H1 (cell line): ENCODE measurements at places on chromosomes 11 and 22. TPM values are rescaled to one million over a fixed set of nuclear protein-coding genes. Genes with fewer than 3 reads are reported as not detected.

Gene C22orf42
- 0.25 and 0.50 TPM in 2 replicates for polyA plus RNA-seq

Gene NXPE2
- polyA plus RNA-seq, result not detected in 2 replicates

Gene CASP1
- not detected in 2 replicates for polyA plus RNA-seq

Gene RELT
- 3.4 and 4.4 TPM in 2 replicates for polyA plus RNA-seq

Gene OR8A1
- not detected in 2 replicates for polyA plus RNA-seq

Gene CSF2RB
- polyA plus RNA-seq, result 0.02 TPM in 1 of 2 replicates, not detected in the other

Gene MIAT
- 27.6 and 38.3 TPM in 2 replicates for polyA plus RNA-seq

Gene TMEM191C
- polyA plus RNA-seq, result 2.6 and 3.4 TPM in 2 replicates

Gene GLB1L3
- 14.9 and 19.7 TPM in 2 replicates for polyA plus RNA-seq

Gene C22orf15
- polyA plus RNA-seq, result 4.2 and 6.9 TPM in 2 replicates

Gene MOV10L1
- 0.13 and 0.32 TPM in 2 replicates for polyA plus RNA-seq

Gene OR10D3
- not detected in 2 replicates for polyA plus RNA-seq

Gene OR52I1
- polyA plus RNA-seq, result not detected in 2 replicates

Gene SLC22A24
- not detected in 2 replicates for polyA plus RNA-seq

Gene CASP5
- polyA plus RNA-seq, result not detected in 2 replicates

Gene NUP160
- 29.3 and 44.6 TPM in 2 replicates for polyA plus RNA-seq

Gene SCGB1D2
- not detected in 2 replicates for polyA plus RNA-seq

Gene ART5
- polyA plus RNA-seq, result 6.0 and 9.1 TPM in 2 replicates

Gene TPH1
- 0.08 and 0.09 TPM in 2 replicates for polyA plus RNA-seq

Gene RTN4R
- polyA plus RNA-seq, result 41.3 and 51.5 TPM in 2 replicates

Gene CLP1
- polyA plus RNA-seq, result 25.6 and 29.4 TPM in 2 replicates

Gene SCGB2A2
- not detected in 2 replicates for polyA plus RNA-seq

Gene ALKBH3
- 6.2 and 10.5 TPM in 2 replicates for polyA plus RNA-seq

Gene TMPRSS6
- polyA plus RNA-seq, result 0.02 and 0.05 TPM in 2 replicates

Gene OR2D2
- polyA plus RNA-seq, result 0.08 and 0.15 TPM in 2 replicates

Gene ANO3
- polyA plus RNA-seq, result not detected in 2 replicates

Gene UPB1
- 0.05 and 0.09 TPM in 2 replicates for polyA plus RNA-seq

Gene SAA4
- not detected in 2 replicates for polyA plus RNA-seq

Gene HIC2
- 8.0 and 12.0 TPM in 2 replicates for polyA plus RNA-seq

Gene GRK3
- polyA plus RNA-seq, result 5.9 and 7.5 TPM in 2 replicates

Gene FOSL1
- polyA plus RNA-seq, result 7.2 and 11.6 TPM in 2 replicates

Gene CSNK2A3
- 0.50 and 1.0 TPM in 2 replicates for polyA plus RNA-seq

Gene PVALB
- polyA plus RNA-seq, result 3.6 and 5.4 TPM in 2 replicates

Gene TMEM45B
- polyA plus RNA-seq, result 0.08 and 0.23 TPM in 2 replicates

Gene CARNS1
- 0.82 and 0.96 TPM in 2 replicates for polyA plus RNA-seq

Gene C1QTNF5
- polyA plus RNA-seq, result 2.7 and 3.4 TPM in 2 replicates

Gene RIC8A
- polyA plus RNA-seq, result 105 and 123 TPM in 2 replicates

Gene C1QTNF6
- polyA plus RNA-seq, result 5.9 and 6.5 TPM in 2 replicates
